ENCODE measurements at places on chromosomes 12 and 14.

DNA sequence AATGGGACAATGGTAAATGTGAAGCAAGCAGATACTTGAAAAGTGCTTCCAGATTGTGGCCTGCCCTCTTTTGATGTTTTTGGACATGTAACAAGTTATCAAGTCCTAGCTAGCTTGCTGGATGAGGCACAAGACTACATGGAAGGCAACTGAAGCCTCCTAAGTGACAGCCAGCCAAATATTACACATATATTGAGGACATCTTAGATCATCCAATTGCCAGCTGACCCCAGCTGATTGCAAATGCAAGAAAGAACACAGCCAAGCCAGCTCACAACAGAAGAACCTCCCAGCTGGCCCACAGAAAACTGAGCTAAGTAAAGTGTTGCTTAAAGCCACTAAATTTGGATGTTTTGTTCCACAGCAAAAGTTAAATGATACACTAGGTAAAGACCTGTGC, 156.9 kb downstream of the SRGAP1 start:
- no peak for DNase-seq

GRCh38 chr12:53966385-53967133, 6.4 kb upstream of the HOXC11 start:
- DNase-seq, result no peak

- DNase-seq, result no peak
Observed at GRCh38 chr12:14665354-14666348, 30.7 kb downstream of the GUCY2C start.

GRCh38 chr12:114444422-114445279, 38.7 kb upstream of the TBX5 start:
- DNase-seq, result peak; percentile 27

DNA sequence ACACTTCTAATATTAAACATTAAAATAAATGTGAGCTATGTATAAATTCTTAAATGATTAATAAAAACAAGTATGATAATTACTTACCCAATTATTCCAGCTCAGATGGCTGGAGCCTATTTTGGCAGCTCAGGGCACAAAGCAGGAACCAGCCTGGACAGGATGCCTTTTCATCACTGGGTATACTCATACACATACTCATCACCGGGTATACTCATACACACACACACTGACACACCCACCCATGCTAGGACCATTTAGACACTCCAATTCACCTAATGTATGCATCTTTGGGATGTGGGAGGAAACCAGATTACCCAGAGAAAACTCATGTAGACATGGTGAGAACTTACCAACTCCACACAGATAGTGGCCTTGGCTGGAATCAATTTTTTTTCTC, 57.9 kb upstream of the CNOT2 start:
- no peak for DNase-seq

DNA sequence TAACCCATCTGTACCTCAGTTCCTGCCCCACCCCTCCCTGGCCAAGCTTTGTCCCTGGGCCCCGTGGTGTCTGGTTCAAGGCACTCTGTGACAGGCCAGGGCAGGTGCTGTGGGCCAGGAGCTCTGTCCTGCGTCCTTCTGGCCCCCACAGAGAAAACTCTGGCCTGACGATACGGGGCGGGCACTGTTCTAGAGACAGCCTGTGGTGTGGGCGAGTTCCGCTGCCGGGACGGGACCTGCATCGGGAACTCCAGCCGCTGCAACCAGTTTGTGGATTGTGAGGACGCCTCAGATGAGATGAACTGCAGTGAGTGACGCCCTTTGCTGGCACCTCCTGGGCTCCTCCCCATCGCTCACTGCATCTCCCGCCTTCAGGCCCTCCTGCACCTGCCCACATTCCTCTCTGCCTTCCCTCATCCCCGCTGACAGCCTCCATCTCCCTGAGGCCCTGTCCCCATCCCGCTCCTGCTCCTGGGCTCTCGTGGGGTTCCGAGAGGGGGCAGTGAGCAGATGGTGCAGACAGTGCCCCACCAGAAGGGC, 22.8 kb upstream of the NXPH4 start:
- no peak for DNase-seq

DNA sequence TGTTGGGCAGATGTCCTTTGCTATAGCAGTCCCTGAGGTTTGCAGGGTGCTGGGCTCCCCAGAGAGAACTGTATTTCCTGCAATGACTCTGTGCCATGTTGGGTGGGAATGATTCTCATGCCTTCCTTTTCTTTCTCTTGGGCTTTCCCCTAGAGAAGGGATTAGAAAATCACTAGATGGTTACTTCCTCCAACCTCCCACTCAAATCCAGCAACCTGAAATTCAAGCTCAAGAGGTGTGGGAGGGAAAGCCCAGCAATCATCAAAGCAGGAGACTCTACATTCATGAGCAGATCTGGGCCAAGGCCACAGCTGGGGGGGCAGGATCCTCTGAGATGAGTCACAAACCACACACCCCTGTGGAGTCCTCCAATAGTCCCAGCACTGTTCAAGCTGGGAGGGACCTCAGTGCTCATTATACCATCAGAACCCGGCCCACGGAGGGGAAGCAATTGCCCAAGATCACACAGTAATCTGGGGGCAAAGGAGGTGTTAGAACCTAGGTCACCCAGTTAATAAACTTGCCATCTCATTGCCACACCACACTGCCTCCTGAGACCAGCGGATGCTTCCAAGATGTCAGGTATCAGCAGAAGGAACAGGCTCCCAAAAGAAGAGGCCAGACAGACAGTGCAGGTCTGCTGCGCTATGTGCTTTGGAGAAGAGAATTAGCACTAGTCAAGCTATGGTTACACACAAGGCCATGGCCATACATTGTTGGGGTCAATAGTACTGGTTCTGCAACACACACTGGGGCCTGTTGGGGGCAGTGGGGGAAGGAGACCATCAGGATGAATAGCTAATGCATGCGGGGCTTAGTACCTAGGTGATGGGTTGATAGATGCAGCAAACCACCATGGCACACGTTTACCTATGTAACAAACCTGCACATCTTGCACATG, 65.7 kb downstream of the TTC9 start:
- DNase-seq, result no peak

DNA sequence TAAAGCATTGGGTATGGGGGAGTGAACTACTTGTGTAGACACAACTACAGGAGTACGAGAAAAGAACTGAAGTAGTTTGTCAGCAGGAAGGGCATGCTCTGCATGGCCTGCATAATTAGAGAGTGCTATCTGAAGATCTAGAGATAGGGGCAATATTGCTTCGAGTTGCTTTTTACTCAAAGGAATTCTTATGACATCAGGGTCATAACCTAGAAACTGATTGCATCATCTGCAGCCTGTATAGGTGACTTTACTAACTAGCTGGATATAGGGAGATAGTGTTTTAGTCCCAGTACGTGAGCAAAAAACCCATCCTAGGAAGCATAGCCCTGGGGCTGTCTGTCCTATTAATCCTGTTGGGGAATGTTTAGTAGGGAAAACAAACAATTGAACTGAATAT, 39.8 kb downstream of the TMTC3 start:
- no peak for DNase-seq

GRCh38 chr12:132083614-132083940, 60.5 kb downstream of the DDX51 start:
- DNase-seq, result no peak

- no peak for DNase-seq
Observed at GRCh38 chr12:18556161-18556560, 181.7 kb downstream of the PLCZ1 start.

- DNase-seq, result no peak
Observed at GRCh38 chr12:45973526-45973925, 16.8 kb downstream of the SCAF11 start.

GRCh38 chr12:32693036-32693435, 13.9 kb downstream of the DNM1L start:
- DNase-seq, result no peak

DNA sequence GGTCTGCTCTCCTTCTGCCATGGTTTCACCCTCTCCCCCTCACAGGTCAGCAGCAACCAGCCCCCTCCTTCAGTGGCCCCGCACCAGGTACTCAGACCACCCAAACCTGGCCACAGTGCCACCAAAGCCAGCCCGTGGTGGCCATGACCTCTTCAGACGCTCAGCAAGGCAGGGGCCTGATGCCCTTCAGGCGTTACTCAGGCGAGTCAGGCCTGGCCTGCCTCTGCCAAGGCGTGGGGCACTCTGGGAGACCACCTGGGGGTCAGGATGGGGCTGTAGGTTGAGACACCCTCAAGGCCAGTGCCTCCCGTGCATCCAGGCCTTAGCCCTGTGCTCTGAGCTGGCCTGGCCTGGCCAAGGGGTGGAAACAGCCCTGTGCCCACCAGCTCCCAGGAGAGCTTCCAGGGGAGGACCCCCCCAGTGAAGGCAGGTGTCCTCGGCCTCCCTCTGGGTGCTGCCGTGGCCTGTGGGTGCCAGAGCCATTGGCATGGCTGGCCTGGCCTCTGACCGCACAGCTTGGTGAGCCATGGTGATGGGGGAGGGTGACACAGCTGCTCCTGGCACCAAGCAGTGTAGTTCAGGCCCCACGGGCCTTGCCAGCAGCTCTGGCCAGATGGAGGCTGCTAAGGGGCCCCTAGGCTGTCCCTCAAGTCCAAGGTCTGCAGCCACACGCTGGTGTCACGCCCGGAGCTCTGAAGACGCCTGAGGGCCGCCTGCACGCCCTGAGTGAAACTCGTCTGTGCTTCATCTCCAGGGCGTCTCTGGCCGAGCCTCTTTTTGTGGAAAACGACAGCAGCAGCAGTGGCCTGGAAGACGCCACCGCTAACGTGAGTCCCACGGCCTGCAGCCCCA, 15.1 kb downstream of the XRCC3 start:
- DNase-seq, result no peak

- no peak for DNase-seq
Observed at GRCh38 chr14:24067133-24068082, 4.0 kb upstream of the CPNE6 start.

GRCh38 chr12:45731190-45731775, 1.8 kb downstream of the ARID2 start:
- DNase-seq, result no peak

DNA sequence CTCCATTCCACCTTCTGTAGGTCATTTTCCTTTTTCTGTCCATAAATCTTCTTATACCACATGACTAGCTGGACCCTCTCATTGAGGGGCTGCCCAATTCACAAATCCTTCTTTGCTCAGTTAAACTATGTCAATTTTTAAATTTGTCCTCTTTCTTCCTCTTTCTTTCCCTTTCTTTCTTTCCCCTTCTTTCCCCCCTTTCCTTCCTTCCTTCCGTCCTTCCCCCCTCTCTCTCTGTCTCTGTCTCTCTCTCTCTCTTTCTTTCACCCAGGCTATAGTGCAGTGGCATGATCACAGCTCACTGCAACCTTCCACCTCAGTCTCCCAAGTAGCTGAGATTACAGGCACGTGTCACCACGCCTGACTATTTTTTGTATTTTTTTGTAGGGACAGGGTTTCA, 47.1 kb upstream of the TMEM263 start:
- no peak for DNase-seq

- DNase-seq, result peak; percentile 24
Observed at GRCh38 chr14:28751467-28752058, 15.0 kb upstream of the FOXG1 start.

- DNase-seq, result no peak
Observed at GRCh38 chr14:31194095-31194494, 13.5 kb downstream of the HECTD1 start.

GRCh38 chr14:68417009-68417650, 375.7 kb downstream of the ZFP36L1 start:
- DNase-seq, result no peak

DNA sequence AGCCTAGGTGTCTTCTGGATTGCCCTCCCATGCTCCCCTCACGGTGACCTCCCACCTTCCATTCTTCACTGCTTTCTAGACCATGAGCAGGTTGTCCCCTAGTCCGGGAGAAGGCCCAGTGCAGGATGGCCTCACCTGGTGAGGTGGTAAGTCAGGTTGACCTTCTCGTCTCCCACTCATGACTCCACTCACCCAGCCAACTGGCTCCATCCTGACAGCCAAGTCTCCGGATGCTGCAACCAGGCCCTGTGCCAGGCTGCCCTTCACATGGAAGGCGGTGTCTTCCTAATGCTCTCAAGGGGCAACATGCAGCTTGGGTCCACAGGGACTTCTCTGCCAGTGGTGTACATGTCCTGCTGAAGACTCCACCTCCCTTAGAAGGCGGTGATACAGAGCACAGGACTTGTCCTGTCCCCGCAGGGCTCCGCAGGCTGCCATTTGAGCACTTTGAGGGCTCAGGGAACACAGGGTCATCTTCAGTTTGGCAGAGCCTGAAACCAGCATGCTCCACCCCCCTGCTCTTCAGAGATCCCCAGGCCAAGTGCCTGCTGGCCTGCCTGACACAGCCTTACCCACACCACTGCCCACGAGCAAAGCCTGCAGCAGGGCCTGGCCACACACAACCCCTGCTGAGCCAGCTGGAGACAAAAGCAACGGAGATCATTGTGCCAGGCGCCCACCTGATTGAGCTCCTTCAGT, 25.4 kb downstream of the BATF start:
- no peak for DNase-seq

GRCh38 chr14:50669441-50669986, 1.4 kb upstream of the SAV1 start:
- no peak for DNase-seq

GRCh38 chr14:36130186-36130585, 46.3 kb downstream of the PTCSC3 start:
- DNase-seq, result no peak

GRCh38 chr12:119547001-119547400, 46.6 kb upstream of the TMEM233 start:
- no peak for DNase-seq

- DNase-seq, result no peak
Observed at GRCh38 chr14:103886304-103887169, 39.2 kb upstream of the PPP1R13B start.

DNA sequence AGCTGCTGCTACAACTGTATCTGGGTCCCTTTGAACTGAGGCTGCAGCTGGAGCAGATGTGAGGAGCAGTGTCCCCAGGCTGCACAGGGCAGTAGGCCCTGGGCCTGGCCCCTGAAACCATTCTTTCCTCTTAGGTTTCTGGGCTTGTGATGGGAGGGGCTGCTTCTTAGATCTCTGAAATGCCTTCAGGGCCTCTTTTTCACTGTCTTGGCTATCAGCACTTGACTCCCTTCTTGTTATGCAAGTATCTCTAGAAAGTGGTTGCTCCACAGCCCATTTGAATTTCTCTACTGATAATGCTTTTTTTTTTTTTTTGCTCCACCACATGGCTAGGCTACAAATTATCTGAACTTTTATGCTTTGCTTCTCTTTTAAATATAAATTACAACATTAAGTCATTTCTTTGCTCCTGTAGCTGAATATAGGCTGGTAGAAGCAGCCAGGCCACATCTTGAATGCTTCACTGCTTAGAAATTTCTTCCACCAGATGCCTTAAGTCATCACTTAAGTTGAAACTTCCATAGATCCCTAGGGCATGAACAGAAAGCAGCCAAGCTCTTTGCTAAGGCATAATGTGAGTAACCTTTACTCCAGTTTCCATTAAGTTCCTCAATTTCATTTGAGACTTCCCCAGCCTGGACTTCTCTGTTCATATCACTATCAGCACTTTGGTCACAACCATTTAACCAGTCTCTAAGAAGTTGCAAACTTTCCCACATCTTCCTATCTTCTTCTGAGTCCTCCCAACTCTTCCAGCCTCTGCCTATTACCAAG, 41.1 kb downstream of the ACSM4 start:
- peak; percentile 31 for DNase-seq

GRCh38 chr12:53076461-53076860, 2.7 kb downstream of the SPRYD3 start:
- no peak for DNase-seq

Measured in erythroblast (primary cell).